ENCODE measurements at places on chromosomes 7 and 10.

DNA sequence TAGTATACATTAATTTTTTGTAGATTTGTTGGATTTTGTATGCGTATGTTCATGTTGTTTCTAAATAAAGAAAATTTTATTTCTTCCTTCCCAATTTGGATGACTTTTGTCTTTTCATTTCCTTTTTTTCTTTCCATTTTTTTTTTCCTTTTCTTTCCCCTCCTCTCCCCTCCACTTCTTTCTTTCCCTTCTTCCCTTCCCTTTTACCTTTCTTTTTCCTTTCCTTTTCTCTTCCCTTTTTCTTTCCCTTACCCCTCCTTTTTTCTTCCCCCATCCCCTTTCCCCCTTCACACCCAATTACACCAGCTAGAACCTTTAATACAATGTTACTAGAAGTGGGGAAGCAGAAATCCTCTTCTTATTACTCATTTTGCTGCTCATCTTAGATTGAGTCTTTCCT is 6.0 kb downstream of the KIF20B start:
- DNase-seq, result no peak

DNA sequence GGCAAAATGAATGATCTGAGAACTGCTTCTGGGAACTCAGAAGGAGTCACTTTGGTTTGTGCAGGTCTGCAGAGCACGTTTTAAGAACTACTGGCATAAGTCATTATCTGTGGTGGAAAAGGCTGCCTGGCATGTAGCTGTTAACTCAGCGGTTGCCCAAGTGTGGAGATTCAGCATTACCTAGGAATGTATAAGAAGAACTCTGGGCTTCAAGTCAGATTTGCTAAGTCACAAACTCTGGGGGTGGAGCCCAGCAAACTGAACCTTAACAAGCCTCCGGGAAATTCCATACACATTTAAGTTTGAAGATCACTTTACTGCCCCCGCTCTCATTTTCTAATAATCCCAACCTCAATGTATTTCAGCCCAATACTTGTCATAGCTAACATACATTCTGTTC is 31.1 kb downstream of the PLXDC2 start:
- no peak for DNase-seq

DNA sequence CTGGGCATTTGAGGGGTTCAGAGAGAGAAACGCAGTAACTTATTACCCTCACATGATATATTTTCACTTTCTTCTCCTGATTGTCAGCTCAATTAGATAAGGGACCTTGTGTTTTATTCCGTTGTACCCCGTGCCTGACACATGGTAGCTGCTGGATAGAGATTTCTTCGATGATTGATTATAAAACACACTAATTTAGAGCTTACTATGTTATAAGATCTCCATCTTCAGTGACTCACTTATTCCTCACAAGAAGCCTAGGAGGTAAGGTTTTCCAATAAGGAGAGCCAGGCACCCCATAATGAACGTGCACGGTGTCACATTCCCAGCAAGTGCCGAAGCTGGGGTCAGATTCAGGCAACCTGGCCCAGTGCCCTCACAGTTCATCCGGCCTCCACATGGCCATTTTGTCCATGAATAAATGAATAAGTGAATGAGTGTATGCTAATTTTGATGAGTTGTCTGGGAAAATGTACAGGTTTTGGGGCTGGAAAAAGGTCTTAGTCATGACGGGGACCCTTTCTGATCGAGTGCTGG is 138.1 kb upstream of the CDCA7L start:
- DNase-seq, result peak; percentile 24

DNA sequence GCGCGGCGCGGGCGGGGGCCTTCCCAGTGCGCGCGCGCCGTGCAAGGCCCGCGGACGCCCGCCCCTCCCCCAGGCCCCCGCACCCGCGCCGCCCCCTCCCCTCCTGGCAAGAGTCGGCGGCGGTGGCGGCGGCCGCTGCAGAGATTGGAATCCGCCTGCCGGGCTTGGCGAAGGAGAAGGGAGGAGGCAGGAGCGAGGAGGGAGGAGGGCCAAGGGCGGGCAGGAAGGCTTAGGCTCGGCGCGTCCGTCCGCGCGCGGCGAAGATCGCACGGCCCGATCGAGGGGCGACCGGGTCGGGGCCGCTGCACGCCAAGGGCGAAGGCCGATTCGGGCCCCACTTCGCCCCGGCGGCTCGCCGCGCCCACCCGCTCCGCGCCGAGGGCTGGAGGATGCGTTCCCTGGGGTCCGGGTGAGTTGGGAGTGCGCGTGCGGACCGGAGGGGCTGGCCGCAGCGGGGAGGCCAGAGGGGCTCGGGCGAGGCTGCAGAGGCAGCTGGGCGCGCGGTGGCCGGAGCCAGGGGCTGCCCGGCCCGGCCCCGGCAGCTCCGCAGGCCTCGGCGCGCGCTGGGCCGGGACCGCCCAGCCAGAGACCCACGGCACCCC is at the start of gene BMPR1A:
TSS of gene BMPR1A (plus strand) at position 109 of the 602 bp plus-strand sequence. CDS start 119,400 bp downstream, outside the sequence.
- DNase-seq, result peak; percentile 56

- DNase-seq, result peak; percentile 81
Observed at GRCh38 chr10:92757066-92757710, 67.4 kb downstream of the HHEX start.

DNA sequence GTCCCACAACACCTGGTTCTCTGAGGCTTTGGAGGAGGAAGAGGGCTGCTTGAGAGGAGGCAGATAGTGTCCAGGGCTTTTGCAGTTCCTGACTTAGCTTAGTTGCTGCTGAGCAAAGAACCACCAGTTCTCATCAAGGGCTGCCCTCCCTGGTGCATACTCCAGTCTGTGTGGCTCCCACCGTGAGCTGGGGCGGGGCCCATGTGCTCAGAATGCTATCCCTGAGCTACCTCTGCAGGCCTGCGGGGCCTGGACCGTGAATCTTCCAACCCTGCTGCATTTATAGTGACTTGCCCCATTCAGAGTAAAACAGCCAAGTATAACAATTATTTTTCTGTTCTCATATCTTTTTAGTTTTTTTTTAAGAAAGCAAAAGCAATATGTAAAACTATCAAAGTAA is 49.2 kb downstream of the TACR2 start:
- no peak for DNase-seq

DNA sequence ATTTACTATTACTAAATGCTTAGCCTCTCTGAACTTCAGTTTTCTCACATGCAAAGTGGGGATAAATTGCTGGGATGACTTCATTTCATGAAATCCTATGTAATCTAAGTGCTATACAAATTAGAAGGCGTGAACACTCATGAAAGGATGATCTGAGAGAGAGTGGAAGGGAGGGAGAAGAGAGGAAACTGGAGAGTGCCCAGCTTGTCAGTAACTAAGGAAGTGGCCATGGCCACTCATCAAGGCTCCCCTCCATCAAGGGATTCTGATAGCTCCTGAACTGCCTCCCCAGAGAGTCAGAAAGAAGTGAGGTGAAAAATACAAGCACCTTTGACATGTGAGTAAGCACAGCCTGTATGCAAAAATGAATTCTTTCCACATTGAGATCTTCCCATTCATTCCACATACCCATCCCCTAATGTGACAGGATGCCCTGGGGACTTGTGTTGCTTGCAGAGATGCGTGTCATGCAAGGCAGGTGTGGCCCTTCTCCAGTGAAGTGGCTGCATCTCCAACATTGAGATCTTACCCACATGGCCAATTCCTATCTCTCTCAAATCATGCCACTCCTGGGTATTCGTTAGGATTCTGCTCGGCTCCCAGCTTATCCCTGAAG is 76.5 kb upstream of the ITPRID1 start:
- no peak for DNase-seq
